ENCODE measurements at places on chromosomes 13 and 19.

DNA sequence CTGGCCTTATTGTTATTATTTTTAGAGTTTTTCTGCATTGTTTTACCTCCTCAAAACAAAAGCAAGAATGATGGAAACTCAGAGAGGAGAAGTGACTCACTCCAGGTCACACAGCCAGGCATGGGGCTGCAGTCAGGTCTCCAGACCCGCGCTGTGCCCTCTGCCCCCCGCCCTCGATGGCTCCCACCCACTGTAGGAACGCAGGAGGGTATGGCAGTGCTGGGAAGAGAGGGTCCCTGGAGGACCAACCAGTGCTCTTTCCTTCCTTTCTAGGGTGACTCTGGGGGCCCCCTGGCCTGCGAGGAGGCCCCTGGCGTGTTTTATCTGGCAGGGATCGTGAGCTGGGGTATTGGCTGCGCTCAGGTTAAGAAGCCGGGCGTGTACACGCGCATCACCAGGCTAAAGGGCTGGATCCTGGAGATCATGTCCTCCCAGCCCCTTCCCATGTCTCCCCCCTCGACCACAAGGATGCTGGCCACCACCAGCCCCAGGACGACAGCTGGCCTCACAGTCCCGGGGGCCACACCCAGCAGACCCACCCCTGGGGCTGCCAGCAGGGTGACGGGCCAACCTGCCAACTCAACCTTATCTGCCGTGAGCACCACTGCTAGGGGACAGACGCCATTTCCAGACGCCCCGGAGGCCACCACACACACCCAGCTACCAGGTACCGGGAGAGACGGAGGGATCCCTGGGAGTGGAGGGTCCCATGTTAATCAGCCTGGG, 5.6 kb downstream of the TIMM13 start:
- no peak for DNase-seq

- DNase-seq = peak; percentile 18
Observed at GRCh38 chr19:14686411-14686810, 3.4 kb upstream of the ZNF333 start.

- no peak for DNase-seq
Observed at GRCh38 chr13:113448885-113449692, 4.2 kb downstream of the ADPRHL1 start.

DNA sequence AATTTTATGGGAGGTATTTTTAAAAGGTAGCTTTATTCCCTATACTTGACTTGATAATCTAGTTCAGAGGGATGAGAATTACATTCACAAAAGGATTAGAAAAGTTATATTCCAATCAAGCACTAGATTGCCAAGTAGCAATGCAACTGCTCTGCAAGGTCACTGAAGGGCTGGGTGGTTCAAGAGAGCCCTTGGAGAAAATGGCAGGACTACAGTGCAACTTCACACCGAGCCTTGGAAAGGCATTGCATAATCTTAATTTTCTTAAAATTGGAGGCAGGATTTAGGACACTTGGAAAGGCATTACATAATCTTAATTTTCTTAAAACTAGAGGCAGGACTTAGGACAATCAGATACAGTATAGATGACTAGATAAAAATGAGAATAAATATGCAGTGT, 315.9 kb downstream of the DCT start:
- no peak for DNase-seq

- no peak for DNase-seq
Observed at GRCh38 chr19:55239004-55239403, 10.4 kb upstream of the TMEM86B start.

DNA sequence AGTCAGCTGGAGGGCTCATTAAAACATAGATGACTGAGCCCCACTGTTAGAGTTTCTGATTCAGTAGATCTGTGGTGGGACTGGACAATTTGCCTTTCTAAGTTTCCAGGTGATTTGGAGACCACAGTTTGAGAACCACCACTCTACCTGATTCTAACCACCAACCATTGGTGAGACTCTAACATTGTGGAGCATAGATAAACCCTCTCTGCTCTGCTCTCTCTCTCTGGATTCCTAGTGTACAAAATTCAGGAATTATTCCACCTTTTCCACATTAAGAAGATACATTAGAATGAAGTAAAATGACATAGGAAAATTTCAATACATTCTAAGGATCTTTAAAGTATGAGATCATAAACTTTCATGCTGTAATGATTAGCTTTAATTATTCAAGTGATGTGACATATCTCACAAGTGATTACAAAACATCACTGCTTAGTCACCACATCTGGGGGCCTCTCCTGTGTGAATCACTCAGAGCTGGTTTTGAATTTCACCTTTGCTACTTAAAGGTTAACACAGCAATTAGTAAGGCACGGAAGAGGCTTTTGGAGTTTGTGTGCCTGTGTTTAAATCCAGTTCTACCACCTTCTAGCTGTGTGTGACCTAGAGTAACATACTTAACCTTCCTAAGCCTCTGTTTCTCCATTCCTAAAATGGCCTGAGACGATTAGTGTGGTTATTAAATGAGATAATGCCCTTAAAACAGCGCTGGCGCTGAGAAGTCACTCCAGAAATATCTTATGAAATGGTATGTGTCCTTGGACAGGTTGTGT, 78.5 kb upstream of the NBEA start:
- DNase-seq = no peak

DNA sequence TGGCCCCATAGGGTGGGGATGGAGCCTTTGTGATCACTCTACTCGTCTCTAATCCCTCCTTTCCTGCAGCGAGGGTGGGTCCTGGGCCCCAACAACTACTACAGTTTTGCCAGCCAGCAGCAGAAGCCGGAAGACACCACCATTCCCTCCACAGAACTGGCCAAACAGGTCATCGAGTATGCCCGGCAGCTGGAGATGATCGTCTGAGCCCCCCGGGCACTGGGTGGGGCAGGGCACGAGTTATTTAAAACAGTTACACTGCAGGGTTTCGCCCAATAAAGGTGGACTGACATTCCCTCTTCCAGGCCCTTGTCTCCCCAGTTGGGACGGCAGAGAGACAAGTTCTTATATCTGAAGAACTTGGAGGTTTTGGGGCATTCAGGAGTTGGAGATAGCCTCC, 4.7 kb downstream of the GGN start:
- DNase-seq = no peak

GRCh38 chr13:68550330-68550729, 1320.2 kb upstream of the PCDH9 start:
- no peak for DNase-seq

GRCh38 chr19:12754465-12755196, 3.0 kb downstream of the BEST2 start:
- DNase-seq = no peak

GRCh38 chr19:34985249-34986022, 14.7 kb upstream of the GRAMD1A start:
- no peak for DNase-seq

GRCh38 chr13:60150538-60150937, 13.2 kb downstream of the DIAPH3 start:
- no peak for DNase-seq

DNA sequence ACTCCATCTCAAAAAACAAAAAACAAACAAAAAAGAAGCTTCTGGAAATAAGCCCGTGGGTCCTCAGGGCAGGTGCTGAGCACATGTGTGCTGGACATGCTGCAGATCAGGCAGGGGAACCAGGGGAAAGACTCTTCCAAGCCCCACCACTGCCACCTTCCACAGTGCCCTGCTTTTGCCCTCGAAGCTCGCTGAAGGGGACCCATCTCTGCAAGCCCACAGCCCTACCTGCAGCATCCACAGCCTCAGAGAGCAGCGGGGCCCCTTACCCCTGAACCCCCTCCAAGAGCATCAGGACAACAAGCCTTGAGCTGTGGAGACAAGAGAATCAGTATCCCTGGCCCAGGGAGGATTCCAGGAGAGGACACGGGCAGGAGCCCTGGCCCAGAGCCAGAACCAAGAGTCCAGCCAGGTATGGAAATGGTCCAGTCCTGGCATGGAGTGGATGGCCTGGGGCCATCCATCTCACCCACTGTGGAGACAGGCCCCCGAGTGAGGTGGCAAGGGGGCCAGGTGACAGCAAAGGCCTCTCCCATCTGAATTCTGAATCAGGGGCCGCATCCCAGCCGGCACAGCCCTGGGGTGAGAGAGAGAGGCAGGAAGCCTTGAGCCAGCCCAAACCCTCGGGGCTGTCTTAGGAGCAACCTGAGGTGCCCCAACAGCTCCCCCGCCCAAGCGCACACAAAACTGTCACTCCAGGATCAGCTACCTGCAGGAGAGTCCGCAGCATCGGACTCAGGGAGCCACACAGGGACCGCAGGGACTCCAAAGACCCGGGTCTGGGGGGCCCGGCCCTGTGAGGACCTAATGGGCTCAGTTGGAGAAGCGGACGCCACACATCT, 51.8 kb upstream of the TPM4 start:
- no peak for DNase-seq

GRCh38 chr13:45715351-45715750, 13.2 kb downstream of the CBY2 start:
- no peak for DNase-seq

DNA sequence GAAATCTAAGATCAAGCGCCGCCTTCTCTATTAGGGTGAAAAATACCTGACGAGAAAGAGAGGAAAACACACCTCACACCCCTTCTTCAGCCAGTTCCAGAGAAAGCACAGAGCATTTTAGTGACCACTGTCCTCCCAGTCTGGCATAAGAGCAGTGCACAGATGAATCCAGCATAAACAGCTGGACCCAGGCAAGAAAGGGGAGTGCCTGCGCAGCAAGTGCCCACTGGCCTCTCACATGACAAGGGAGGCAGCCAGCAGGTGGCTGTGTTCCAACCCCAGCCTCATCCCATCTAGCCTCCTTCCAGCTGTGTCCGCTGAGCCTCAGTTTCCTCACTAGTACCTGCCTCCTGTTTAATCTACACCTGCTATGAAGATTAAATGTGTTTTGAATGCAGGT, 8.0 kb downstream of the MED26 start:
- no peak for DNase-seq

DNA sequence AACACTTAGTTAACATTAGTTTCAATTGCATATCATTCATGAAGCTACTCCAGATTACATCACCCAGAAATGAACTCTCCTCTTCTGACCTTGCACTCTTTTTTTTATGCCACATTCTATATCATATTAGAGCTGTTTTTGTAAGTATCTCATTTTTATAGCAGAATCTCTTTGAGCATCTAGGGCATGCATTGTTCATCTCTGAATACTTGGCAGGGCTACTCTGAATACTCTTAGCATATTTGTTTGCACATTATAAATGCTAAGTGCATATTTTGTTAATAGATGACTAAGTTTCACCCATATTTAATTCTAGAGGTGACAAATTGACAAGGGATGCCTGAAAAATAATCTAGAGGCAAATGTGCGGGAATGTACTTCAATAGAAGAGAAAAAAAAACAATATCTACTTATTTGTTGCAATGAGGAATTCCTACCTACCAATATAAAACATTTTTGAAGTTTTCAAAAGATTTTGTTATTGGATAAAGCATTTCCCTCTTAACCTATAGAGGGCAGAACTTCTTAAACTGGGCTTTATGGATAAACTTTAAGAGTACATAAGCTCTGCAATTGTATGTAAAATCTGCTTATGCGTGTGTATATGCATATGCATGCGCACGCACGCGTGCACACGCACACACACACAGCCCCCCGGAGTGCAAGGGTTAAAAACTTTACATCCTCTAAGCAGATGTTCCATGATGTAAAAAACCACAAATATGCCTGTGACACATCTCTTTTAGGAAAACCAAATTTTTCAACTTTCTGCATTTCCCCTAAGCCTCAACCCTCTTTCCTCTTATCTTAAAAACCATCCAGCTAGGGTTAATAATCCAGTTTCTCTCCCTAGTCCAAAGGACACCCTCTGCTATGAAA, 73.0 kb upstream of the OXGR1 start:
- DNase-seq = no peak

- no peak for DNase-seq
Observed at GRCh38 chr13:34748073-34748472, 194.0 kb upstream of the NBEA start.

GRCh38 chr13:42495751-42496150, 78.2 kb upstream of the TNFSF11 start:
- no peak for DNase-seq

DNA sequence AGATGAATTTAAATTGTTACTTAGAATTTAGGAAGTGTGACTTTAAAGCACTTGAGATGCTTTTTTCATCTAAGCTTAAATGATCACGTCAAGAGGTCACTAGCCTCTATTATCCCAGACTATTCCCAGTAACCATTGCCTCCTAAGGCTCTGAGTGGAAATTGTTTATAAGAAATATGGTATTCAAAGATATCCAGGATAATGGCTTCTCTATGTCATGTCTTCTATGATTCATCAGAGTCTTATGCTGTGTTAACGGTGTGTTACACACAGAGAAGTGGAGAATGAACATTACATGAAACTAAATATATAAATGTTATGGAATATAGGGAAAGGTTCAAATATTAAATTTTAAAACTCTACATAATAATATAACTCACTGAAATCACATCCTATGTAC, 79.8 kb upstream of the NBEA start:
- no peak for DNase-seq

- no peak for DNase-seq
Observed at GRCh38 chr13:33512880-33513554, 227.5 kb upstream of the STARD13 start.

DNA sequence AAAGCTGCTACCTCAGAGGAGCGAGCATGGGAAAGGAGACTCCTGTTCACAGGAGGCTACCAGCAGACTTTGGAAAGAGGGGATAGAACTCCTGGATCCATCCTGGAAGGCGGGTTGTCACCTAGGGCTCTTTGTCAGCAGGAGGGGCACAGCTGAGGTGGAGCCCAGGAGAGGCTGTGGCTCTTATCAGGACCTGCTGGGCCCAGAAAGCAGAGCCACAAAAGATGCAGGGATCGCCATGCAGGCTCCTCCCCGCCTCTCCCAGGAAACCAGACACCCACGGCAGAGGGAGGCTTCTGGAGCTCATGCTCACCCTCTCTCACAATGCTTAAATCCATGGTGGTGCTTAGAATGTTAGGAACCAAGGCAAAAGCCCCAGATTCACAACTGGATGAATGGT, 994.2 kb downstream of the UQCRFS1 start:
- DNase-seq = no peak

DNA sequence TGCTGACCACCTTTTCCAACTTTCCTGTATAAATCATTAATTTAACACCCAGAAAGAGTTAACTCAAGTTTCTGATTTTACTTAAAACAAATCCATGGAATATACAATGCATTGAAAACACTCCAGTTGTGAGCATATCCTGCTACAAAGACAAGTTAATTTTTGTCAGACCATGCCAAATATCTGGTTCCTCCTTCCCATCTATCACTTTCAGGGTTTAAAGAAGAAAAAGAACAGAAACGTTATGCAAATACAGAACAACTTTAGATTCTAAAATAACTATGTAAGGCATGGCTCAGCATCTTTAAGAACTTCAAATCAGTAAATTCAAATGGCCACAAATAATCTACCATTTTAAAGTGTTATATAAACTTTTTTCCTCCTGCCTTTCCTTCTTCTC, 14.9 kb downstream of the MRPS31 start:
- DNase-seq = no peak

GRCh38 chr19:52961981-52962380, 700 bp downstream of the ZNF816 start:
- DNase-seq = no peak

- DNase-seq = no peak
Observed at GRCh38 chr19:12652219-12652618, 14.3 kb downstream of the MAN2B1 start.
